ENCODE measurements at places on chromosomes 13 and 19. TPM values are rescaled to one million over a fixed set of nuclear protein-coding genes. Genes with fewer than 3 reads are reported as not detected.

The KIR3DL1 gene
- not detected for polyA plus RNA-seq

The ZNF813 gene
- 2.3 TPM for polyA plus RNA-seq

GRCh38 chr19:10961073-10961860 is 437 bp downstream of the SMARCA4 start:
- no peak for DNase-seq

DNA sequence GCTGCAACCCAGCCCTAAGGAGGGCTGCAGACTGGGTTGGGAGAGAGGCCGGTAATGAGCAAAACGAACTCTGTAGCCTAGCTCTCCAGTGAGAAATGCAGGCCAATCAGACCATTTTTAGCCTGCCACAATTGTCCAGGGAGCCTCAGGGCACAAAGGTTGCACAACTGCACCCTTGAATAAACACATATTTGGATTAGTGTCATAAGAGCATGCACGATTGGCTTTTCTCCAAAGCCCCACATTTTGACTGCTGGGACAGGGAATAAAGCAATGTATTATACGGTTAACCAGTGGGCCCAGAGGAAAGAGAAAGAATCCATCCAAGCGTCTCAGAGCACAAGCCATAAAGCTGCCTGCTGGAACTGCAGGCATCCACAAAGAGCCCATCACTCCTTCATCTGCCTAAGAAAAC is 729.4 kb upstream of the SGCG start:
- no peak for DNase-seq

- peak; percentile 17 for DNase-seq
Observed at GRCh38 chr19:12847159-12848139, 9.1 kb downstream of the MAST1 start.

- no peak for DNase-seq
Observed at GRCh38 chr19:39057615-39058014, 25.3 kb upstream of the FBXO27 start.

DNA sequence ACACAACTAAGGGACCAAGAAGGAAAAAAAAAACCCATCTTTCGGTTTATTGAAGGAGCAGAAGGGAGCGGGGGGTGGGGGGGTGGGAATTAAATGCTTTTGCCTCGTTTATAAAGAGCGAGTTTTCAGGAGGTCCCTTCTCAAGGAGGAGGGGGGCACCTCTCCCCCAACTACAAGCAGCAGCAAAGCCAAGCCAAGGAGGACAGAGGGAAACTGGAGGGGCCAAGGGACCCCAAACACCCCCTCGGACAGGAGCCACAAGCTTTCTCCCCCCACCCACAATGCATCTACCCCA is 2.4 kb downstream of the IRF2BP1 start:
- DNase-seq: no peak

- DNase-seq: no peak
Observed at GRCh38 chr19:2834294-2834871, 6.9 kb upstream of the ZNF555 start.

GRCh38 chr19:1162404-1163282 is 11.4 kb downstream of the SBNO2 start:
- DNase-seq: no peak
